Activated naive CD8-positive, alpha-beta T cell treated with anti-CD3 and anti-CD28 coated beads, Interleukin-2, amount 50 U/mL, for 24 hours (primary cell): ENCODE measurements at places on chromosomes 1 and 21.

GRCh38 chr1:189274267-189274666 is 1203.4 kb downstream of the BRINP3 start:
- DNase-seq = no peak

GRCh38 chr1:172533513-172534151 is 682 bp downstream of the SUCO start:
- DNase-seq = peak; percentile 41

GRCh38 chr21:33856893-33857527 is 58.6 kb downstream of the ATP5PO start:
- DNase-seq = no peak

DNA sequence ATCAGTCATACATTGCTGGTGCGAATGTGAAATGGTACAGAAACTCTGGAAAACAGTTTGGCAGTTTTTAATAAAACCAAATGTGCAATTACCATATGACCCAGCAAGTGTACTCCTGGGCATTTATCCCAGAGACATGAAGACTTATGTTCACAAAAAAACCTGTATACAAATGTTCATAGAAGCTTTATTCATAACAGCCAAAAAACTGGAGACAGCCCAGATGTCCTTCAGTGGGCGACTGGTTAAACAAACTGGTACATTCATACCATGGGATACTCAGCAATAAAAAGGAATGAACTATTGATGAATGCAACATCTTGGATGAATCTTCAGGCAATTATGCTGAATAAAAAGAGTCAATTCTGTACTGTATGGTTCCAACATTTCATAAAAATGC is 97.8 kb downstream of the DTL start:
- no peak for DNase-seq

DNA sequence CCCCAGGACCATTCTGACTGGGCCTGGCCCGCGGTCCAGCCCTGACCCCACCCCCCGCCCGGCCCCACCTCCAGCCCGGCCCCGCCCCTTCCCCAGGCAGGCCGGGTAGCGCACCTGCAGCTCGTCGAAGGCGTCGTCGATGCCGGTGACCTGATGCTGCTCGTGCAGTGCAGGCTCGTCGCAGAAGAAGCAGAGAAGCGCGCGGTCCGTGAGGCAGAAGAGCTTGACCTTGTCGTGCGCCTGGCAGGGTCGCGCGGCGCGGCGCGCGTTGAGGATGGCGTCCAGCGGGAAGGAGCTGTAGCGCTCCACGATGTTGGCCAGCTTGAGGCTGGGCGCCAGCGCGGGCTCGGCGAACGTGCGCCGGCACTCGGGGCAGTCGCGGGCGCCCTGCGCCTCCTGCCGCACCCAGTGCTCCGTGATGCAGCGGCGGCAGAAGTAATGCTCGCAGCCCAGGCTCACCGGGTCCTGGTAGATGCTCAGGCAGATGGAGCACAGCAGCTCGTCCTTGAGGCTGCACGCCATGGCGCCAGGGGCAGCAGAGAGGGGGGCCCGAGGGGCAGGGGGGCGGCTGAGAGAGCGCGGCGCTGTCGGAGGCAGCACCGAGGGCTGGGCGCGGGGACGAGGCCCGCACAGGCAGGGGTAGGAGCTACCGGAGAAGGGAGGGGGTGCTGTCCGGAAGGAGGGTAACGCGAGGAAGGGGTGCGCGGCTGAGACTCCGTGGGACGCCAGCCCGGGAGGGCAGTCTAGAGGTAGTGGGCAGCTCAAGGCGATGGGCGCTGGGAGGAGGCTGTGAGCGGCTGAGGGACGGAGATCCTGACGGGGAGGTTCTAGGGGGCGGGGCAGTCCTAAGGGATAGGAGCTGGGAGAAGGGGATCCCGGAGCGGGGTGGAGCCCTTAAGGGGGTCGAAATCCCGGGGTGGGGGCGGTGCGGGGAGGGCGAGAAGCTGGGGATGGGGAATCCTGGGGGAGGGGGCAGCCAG is 642 bp downstream of the TRIM62 start:
- peak; percentile 40 for DNase-seq
